Head of caudate nucleus (tissue), 42 donors: ENCODE measurements at places on chromosomes 3 and 15.
A peak's percentile ranks its signal among the peaks of the same experiment; 100 is the strongest.

DNA sequence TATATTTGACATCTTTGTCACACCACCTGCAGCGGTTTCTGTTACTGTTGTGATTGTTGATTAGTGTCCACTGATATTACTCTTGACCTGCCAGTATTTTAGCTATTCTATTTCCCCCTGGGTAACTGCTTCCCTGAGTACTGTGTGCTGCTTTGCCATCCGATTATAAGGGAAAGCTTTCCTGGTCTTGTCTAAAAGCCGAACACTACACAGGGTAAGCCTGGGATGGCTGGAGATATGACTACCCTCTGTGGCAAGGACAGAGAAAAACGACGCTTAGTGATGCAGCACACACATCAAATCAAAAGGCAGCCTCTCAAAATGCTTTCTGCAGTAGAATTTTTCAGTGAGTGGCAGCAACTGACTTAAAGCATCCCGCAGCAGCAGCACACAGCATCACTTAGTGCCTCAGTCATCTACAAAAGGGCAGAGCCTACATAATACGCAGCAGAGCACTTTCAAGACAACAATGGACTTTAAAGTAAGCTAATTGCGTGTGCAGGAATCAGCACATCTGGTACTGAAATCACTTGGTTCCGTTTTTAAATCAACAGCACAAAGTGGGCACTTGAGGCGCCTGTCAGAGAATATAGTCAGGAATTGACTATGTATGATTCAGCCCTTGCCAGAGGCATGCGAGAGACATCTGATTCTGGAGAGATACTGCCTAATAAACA is 656.3 kb upstream of the TGFBR2 start:
- DNase-seq: no peak

- peak; percentile 63 for DNase-seq
These were observed 47.6 kb downstream of the PSMD6 start for GRCh38 chr3:63975723-63976122.

- DNase-seq: no peak
These were observed 79.1 kb downstream of the FOXP1 start for GRCh38 chr3:71504250-71505036.

DNA sequence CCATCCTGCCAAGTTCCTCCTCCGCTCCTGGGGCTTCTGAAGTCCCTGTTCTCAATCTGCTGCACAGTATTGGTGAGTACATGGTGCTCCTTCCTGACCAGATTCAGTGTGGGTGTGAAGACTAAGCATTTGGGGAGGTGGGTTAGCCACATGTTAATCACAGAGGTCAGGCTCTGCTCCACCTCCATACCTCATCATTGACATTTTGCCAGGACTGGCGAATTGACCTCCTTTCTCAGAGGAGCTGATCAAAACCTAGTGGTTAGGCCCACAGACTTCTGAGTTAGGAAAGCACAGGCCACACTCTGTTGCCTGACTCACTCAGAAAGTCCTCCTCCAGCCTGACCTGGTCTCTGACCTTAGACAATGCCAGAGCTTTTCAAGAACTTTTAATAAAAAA is 8.4 kb upstream of the RPS17 start:
- no peak for DNase-seq

GRCh38 chr15:51089699-51090453 is 4.8 kb downstream of the TNFAIP8L3 start:
- no peak for DNase-seq
